ENCODE measurements at places on chromosomes 11 and 22.

DNA sequence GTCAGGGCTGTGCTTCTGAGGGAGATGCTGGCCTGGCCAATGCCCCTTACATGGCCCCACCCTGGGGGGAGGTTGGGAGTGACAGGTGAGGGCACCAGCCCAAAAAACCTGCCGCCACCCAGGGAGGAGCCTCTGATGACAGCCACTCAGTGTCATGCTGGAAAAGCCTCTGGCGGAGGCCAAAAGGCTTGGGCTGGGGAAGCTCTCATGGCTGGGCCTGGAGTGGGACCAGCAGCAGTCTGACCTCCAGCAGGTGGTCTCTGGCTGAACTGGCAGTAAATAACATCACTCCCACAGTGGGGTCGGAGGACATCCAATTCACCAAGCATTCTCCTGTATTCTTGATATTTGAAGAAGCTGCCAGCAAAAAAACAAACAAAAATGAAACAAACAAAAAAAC is 20.1 kb downstream of the FGF3 start:
- DNase-seq: no peak

DNA sequence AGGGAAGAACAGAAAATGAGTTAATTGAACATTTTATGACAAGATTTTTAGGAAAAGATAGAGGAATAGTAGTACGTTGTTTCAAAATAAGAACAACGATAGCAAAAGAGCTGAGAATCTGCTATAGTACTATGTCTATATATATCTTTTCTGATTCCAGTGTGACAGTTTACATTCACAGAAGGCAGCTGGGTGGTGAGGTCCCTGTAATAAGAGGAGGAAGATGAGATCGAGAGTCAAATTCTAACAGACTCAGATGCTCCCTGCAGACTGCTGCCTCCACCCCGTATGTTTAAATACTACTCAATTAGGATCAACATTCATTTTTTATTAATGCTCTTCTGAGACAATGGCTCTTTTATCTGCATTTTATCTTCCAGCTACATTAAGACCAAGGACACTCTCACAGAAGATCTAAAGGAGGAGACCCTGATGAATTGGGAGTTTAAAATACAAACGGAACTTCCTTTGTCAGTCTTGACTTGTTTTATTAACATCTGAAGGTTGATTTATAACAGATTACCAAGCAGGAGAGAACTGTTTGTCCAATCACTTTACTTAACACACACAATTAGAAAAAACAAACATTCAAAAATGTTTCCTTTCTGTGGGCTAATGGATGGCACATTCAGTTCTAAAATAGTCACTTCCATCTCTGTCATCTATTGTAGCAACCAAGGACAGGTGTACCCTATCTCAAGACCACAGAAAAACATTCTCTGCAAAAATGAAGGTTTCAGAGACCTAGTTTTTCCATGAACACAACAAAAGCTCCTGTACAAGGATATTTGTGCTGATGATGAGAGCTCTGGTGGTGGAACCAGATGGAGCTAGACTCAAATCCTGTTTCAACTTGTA is 240.2 kb downstream of the CADM1 start:
- no peak for DNase-seq

GRCh38 chr22:48931452-48931851 is 896.2 kb downstream of the BRD1 start:
- no peak for DNase-seq

DNA sequence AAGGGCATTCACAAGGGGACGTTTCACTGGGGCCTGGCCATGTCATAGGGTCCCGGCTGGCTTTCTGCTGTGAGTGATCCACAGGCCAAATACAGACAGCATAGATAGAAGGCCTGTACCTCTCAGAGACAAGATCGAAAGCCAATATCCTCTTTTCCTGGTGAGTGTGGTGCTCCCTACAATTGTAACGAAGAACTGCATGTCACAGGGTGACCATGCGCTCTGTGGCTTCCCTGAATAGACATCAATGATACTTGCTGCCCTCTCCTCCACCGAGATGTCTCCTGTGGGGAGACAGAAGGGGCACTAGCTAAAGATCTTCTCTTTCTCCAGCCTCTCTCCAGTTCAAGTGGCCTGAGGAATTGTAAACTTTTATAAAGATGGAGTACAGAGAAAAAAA is 226.1 kb upstream of the POU2AF2 start:
- no peak for DNase-seq

- DNase-seq: no peak
These were observed 79.7 kb downstream of the SHANK2 start for GRCh38 chr11:71172680-71173079.

GRCh38 chr11:69653406-69653960 is 12.5 kb downstream of the CCND1 start:
- no peak for DNase-seq

- no peak for DNase-seq
These were observed 30.1 kb upstream of the NOX4 start for GRCh38 chr11:89521294-89521693.

DNA sequence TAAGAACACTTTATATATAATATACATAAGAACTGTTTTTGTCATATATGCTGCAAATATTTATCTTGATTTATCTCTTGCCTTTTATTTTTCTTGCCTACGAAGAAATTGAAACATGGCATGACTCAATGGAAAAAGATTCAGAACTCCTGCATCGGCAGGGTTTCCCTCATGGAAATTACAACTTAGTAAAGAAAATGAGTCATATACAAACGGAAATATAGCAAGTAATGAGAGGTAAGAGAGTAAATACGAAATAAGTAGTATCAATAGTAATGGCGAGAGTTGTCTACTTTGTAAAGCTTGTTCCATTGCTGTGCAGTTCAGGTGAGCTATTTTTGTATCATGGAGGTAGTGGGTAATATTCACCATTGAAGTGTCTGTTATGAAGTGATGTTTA is 350.4 kb downstream of the DDX10 start:
- DNase-seq: no peak

DNA sequence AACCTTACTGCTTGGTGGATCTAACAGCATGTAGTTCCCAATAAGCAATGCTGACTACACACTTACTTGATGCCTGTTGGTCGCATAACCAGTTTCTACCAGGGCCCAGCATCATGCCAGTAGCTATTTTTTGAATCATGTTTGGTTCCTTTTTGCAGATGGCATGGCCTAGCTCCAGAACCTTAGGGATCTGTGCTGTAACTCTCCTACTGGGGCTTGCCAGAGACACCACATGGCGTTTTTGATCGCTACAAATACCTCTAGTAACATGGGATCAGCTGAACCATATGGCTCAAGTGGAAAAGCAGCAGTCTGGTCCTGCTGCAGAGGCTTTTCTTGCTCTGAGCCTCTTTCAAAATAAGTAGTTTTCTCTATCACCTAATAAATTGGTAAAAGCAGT is 654.6 kb upstream of the API5 start:
- DNase-seq: no peak

DNA sequence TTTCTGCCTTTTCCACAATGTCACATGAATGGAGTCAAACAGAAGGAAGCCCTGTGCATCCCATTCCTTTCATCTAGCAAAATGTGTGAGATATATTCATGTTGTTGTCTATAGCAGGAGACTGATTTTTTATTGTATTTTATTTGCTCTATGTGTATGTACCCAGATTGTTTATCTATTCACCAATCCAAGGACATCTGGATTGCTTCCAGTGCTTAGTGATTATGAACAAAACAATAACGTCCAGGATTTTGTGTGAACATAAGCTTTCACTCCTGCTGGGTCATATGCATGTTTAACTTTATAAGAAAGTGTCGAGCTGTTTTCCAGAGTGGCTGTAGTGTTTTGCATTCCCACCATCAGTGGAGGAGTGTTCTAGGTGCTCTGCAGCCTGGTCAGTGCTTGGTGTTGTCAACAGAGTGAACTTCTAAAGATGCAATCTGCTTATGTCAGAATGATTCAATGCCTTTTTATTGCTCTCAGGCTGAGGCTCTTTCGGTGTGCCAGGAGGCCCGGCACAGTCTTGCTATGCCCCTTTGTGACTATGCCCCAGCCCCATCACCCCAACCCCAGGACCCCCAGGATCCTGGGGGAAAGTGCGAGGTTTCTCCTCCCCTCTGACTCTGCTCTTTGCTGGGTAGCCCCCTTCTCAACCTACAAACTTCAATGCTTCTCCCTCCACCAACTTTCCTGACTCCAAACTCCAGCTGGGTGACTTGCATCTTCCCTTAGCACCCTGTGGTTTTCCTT is 19.9 kb upstream of the SYT13 start:
- DNase-seq: no peak

GRCh38 chr11:28756977-28757376 is 648.8 kb downstream of the METTL15 start:
- no peak for DNase-seq

GRCh38 chr11:58513747-58514367 is 6.0 kb upstream of the OR5B21 start:
- DNase-seq: peak; percentile 58

GRCh38 chr11:134530636-134531326 is 118.7 kb upstream of the B3GAT1 start:
- no peak for DNase-seq

DNA sequence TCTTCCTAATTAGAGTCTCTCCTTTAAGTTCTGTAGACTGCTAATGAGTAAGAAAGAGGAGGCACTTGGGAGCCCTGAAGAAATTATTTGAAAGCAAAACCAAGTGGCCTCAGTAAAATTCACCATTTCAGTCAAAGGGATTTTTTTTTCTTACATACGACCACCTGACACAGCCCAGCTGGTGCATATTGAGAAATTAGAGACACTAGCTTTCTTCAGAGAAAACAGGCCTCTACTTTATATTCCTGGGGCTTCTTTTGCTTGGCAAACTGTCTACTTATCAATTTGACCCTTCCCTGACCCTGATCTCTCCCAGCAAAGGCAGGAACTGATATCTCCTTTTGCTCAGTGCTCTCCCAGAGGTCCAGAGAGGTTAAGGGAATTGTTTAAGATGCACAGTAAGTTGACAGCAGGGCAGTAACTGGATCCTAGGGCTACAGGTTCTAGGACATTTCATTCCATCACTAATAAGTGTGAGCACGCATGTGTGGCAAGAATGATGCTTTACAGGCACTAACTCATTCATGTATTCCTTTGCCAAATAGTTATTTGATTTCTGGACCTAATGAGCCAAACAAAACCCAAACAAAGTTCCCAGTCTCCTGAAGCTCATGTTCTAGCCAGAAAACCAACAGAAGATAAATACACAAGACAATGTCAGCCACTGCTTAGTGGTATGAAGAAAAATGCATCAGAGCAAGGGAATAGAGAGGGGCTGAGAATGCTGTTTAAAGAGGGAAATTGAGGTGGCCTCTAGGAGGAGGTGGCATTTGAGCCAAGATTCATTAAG is 467.6 kb downstream of the SOX6 start:
- DNase-seq: no peak

DNA sequence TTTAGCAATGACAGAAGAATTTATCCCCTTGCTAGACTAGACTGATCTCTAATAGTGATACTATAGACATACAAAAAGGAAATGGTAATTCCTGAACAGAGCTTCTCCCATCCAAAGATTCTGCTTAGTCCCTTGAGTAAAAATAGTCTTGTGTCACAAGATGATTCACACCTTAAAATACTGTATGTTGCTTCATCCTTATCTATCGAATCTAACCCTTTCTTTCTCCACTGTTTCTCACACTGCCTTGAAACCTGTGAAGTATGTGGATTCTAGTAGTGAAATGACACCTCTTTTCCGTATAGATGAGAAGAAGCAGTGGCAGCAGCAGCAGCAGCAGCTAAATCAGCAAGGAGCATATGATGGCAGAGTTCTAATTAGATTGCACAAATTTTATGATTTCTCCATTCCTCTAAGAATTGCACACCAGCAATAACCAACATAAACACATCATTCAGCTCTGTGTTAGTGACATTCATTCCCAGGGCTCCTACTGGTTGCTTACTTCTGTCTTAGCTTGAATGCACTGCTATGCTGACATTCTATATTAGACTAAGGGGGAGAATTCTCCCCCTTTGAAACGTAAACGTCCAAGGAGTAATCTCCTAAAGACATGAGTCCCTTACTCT is 14.6 kb downstream of the KCNA4 start:
- no peak for DNase-seq

DNA sequence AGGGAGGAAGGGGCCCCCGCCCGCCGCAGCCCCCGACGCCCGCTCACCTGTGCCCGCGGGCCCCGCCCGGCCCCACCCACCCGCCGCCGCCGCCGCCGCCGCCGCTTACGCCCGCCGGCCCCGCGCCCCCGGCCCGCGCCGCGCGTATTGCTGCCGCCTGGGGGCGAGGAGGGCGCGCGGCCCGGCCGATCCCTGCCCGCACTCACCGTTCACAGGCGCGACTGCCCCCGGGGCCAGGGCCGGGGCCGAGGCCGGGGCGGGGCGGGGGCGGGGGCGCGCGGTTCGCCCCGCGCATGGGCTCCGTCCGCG is 212 bp downstream of the HRAS start:
- no peak for DNase-seq

DNA sequence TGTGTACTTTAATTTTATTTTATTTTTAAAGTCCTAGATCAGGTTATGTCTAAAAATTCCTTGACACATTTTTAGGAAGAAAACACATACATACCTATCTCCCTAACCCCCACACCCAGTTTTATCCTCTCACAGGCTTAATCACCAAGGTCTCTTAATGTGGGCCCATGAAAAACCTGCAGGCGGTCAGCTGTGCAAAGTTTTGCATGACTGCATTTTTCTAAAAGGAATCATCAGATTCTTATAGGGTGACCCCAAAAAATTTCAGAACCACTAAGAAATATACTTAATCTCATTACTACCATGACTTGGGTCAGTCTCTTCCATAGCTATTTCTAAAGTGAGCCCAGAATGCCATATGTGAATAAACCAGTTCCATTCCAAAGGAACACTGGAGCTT is 19.8 kb downstream of the SAA1 start:
- no peak for DNase-seq

DNA sequence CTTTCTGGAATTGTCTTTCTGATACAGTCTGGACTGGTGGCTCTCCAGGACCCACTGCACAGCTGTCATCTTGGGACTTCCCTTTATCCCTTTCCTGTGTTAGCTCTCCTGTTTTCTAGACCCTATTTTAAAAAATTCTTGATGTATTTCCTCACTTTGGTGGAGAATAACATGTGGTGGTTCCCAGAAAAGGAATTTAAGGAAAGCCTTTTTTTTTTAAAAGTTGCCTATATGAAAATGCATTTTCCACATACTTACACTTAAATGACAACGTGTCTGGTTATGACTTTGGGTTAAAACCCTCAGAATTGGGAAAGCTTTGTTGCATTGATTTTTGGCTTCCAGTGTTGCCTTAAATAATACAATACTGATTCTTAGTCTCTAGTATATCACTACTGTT is 400.7 kb downstream of the TMEM135 start:
- DNase-seq: no peak

- DNase-seq: peak; percentile 56
These were observed 52.2 kb downstream of the PRDM10 start for GRCh38 chr11:129950101-129951091.

- DNase-seq: no peak
These were observed 6.0 kb downstream of the ACO2 start for GRCh38 chr22:41474872-41475451.

DNA sequence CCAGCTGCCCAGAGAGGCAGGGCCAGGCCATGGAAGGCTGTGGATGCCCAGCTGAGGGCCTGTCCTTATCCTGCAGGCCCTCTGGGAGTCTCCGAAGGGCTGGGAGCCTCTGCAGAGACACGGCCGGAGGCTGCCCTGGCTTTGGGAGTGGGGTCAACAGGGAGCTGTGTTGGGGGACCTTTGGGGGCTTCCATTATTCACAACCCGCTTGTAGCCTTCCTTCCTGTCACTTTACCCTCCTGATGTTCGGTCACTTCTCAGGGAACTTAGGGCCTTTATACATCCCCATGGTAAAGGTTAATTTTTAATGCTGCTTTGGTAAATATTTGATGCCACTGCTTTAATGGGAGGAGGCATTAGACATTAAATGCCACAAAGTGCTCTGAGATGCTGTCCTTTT is 44.9 kb downstream of the SHISAL1 start:
- DNase-seq: no peak

Data from kidney capillary endothelial cell (primary cell).